ENCODE measurements at places on chromosomes 12 and 14.
A peak's percentile ranks its signal among the peaks of the same experiment; 100 is the strongest.

DNA sequence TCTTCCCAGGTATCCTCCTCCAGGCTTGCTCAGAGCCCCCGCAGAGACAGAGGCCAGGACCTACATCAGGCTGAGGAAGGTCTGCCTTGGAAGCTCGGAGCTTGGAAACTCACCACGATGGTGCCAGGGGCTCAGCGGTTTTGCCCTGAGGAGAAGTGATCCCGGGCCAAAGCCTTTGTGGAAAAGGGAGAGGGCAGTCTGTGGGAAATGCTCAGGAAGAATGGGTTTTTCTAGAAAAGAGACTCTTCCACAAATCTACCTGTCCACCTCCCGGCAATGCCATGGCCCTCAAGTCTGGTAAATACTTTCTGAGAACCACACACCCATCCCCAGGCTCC lies 8.0 kb downstream of the KRT2 start:
- no peak for DNase-seq

GRCh38 chr14:68675233-68675577 lies 117.7 kb downstream of the ZFP36L1 start:
- no peak for DNase-seq

GRCh38 chr14:74507840-74508239 lies 14.3 kb downstream of the ISCA2 start:
- no peak for DNase-seq

DNA sequence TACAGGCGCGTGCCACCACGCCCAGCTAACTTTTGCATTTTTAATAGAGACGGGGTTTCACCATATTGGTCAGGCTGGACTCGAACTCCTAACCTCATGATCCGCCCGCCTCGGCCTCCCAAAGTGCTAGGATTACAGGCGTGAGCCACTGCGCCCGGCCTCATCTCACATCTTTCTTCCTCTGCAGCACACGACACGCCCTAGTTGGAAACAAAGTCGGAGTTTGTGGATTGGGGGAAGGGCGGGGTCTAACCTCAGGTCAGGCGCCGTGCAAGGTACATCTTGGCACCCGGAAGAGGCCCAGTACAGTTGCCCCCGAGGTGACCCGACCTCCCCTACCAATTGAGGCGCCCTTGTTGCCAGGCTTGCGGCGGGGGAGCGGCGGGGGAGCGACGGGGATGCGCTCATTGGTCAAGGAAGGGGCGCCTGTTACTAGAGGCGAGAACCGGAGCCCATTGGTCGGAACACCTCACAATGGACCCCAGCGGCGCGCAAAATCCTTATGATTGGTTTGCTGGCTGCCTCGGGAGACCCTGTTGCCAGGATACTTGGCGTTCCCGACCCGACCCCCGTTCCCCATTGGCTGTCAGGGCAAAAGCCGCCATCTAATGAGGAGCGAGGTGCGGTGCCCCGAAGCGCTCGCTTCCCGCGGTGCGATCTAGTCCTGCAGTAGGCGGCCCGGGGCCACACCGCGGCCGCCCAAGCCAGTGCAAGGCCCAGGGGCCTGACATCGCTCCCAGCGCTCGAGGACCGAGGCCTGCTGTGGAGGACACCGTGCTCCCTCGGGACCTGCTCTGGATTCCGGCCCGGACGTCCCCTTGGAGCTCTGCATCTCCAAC lies at the start of gene REC8:
REC8 (plus strand) TSS at position 659 of the 839 bp plus-strand sequence. CDS start 473 bp downstream, outside the sequence.
- peak; percentile 61 for DNase-seq

- peak; percentile 55 for DNase-seq
These were observed 62.0 kb downstream of the NDUFA12 start for GRCh38 chr12:94941440-94941862.

DNA sequence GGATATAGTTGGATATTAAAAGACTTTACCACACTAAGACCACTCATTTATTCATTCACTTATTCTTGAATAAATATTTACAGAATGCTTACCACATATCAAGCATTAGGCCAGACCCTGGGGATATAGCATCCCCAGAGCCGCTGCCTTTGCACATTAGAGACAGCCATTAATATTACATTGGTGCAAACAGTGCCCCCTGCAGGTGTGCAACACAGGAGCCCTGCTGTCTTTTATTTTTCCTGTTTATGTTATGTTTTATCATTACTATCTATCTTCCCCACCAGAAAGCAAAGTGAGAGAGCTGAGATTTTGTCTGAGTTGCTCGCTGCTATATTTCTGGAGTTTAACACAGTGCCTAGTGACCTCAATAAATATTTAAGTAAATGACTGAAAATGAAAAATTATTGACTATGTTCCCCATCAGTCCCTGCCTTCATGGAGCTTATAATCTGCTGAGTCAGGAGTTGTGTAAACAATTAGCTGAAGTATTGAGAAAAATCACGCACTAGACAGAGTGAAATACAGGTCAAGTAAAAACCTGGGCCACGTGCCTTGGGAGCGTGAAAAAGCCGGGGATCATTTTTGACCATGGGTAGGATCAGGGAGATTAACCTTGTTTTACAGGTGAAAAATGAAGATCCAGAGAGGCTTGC lies 301.6 kb downstream of the PCNX1 start:
- no peak for DNase-seq

GRCh38 chr12:87182696-87183233 lies 846.4 kb downstream of the C12orf50 start:
- DNase-seq: no peak

DNA sequence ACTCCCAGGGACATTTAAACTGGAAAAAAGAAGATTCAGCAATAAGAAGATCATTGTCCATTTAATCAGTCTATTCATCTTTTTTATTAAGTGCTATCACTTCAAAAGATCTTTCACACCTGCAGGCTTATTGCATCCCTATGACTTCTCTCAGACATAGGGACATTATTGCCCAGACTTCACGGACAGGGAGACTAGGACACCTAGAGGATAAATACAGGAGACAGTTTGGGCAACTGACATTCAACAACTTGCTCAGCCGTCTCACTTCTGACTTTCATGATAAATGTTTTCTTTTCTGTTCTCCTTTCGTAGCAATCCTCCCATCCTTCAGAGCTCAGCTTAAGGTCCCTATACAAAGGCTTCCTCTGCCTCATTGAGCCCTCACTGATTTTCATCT lies 84.3 kb downstream of the TMEM30B start:
- no peak for DNase-seq

- peak; percentile 9 for DNase-seq
These were observed 376.7 kb downstream of the ALG10 start for GRCh38 chr12:34398706-34399630.

- no peak for DNase-seq
These were observed 5.3 kb upstream of the PLEKHH1 start for GRCh38 chr14:67527756-67528155.

GRCh38 chr12:80188576-80188975 lies 89.2 kb downstream of the OTOGL start:
- no peak for DNase-seq

DNA sequence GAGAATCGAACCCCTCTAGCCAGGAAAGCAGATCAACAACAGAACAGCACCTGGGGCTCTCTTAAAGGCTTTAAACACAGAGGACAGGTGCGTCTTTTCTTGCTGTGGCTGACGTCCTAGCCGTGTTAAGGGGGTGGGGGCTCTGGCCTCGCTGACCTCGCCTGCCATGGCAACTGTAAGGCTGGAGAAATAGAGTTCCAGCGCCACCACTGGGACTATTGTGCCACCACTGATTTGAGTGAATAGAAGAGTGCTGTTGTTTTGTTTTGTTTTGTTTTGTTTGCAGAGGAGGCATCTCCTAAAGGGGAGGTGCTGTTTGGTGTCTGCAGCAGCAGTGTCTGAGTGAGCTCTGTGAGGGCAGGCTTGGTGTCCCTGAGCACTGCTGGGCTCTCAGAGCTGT lies 34.2 kb upstream of the PRMT8 start:
- DNase-seq: no peak

DNA sequence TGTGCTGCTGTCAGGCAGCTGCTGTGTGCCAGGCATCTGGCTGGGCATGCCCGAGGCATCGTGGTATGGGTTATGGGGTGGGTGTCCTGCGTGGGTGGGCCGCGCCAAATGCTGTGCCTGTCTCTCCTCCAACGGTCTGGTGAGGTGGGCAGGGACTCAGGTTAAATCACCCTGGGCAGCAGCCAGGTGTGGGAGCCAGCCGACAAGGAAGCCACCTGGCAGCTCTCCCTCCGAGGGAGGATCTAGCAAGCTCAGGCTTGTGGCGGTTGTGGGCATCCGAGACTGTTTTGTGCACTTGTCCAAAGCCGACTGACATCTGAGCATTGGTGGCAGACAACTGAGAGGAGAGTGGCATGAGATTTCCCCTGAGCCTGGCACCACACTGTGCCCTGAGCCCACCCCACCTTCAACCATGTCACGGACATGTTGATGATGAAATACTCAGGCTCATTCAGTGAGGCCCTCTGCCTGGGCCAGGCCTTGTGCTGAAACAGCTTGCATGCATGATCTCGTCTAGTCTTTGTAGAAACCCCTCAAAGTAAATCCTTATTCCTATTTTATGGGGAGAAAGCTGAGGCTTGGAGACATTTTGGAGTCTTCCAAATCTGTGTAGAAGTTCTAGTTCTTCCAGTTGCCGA lies 181.8 kb upstream of the MYL2 start:
- DNase-seq: no peak

DNA sequence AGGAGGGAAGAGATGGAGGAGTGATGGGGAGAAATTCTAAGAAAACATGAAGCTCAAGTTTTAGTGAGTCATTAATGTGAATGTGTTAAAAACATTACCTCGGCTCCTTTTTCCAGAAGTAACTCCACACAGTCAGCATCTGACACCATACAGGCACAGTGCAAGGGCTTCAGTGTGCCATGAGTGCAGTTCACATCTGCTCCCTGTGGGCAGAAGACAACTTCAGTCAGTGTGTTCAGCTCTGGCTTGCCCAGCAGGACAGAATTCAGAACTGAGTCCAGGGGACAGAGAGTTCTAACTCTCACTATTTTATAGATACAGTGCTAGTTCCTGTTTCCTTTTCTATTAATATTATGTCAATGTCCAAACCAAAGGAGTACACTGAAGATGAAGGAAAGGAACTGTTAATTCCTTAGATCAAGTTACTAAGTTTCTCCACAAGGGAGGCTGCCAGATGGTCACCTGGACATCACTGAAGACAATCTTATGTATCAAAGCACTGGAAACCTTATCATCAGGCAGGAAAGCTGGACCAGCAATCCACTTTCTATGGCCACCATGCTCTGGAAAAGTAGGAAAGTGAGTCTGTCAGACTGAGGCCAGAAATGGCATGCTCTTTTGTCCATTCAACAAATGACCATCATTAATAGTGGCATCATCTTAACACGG lies 6.1 kb downstream of the ASB8 start:
- DNase-seq: no peak

DNA sequence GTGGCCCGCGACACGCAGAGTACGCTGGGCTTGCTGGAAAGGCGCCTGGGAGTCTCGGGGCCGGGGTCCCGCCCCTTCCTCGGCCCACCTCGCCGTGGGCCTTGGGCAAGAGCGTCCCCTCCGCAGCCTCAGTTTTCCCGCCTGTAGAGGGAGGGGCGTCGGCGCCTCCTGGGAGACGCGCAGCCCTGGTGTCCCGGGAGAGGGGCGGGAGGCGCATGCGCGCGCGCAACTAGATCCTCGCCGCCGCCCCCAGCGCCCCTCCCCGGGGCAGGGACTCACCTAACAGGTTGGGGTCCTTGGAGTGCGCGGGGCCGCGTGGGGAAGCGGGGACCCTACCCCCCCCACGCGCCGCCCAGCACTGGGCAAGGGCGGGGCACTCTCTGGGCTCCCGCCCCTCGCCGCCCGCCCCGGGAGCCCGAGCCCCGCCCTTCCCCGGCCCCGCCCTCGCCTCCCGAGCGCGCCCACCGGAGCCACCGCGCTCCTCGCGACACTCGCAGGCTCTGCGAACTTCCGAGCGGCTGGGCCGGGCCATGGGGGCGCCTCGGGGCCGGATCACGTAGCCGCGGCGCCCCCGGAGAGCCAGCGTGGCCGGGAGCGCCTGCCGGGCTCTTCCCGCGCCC lies at the start of gene KIF26A:
KIF26A (plus strand) TSS at position 490 of the 620 bp plus-strand sequence. CDS start 136 bp downstream, outside the sequence.
- DNase-seq: peak; percentile 60

DNA sequence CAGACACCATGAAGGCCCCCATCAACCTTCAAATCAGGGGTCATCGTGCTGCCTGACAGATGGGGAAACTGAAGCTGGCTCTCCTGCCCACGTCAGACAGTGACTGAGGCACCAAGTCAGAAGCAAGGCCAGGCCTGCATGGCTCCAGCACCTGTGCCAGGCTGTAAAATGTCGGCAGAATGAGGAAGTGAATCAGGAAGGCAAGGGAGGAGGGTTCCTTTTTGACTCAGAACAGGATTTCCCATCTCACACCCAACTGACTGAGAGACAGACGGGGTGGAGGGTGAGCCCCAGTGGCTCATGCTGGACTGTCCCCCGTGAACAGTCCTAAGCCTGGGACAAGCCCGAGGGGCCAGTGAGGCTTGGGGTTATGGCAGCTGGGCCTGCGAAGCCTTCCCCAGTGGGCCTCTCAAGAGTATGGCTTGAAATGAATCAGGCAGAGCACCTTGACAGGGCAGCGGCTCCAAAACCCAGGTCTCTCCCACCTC lies 20.9 kb downstream of the SYNE3 start:
- no peak for DNase-seq

DNA sequence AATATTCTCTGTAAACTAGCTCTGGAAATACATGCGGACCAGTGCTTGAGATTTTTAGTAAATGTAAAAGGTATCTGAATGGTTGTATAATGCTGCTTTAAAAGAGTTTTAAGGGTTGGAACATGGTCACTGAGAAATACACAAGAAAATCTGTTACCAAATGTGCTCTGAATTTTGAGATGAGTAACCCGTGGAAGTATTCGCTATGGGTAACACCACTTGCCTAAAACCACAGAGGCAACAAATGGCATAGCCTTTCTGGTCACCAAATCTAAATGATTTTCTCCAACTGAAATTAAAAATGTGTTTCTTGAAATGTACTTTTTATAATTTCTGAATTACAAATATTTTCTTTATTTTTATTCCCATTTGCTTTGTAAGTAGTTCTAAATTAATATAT lies 745.7 kb downstream of the DIO2 start:
- no peak for DNase-seq

- DNase-seq: no peak
These were observed 143.1 kb downstream of the ZNF664 start for GRCh38 chr12:124115976-124116690.

DNA sequence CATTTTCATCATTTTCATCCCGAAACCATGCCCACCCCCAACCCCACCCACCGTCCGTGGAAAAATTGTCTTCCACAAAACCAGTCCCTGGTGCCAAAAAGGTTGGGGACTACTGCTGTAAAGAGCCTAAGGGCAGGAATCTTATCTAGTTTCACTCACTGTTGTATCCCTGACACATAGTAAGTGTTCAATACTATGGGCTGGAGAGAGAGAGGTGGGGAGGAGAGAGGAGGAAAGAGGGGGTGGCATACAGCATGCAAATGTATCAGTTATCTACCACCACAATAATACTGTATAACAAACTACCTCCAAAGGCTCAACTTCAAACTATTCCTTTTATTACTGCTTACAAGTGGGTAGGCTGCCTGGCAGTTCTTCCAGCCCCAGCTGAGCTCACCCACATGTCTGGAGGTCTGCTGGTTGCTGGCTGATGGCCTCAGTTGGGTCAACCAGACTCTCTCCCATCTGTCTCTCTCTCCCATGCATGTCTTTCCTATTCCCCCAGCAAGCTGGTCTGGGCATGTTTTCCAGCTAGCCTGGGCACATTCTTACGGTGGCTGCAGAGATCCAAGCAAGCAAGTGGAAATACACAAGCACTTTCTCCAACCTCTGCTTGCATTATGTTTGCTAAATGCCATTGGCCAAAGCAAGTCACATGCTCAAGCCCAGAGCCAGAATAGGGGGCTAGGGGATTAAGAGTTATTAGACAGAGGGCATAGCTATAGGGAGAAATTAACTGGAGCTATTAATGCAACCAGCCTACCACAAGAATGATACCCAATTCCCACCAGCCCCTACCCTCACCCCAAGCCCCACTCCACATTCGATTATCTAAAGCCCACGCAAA lies 31.6 kb upstream of the FICD start:
- no peak for DNase-seq

GRCh38 chr12:32897281-32897610 lies 669 bp upstream of the PKP2 start:
- DNase-seq: no peak
